GM23248 (cell line): ENCODE measurements at places on chromosomes 1 and 21. TPM values are rescaled to one million over a fixed set of nuclear protein-coding genes. Genes with fewer than 3 reads are reported as not detected.

- peaks cover 14% of the 10 kb centered on the region for H3K4me1 ChIP-seq
- no peak overlapping the region for H3K4me3 ChIP-seq
- H3K27me3 ChIP-seq = no peaks in the 10 kb centered on the region
- no peaks in the 10 kb centered on the region for H3K36me3 ChIP-seq
- DNase-seq = no peak
These were observed 2.3 kb upstream of the PMVK start for GRCh38 chr1:154938604-154939399.

DNA sequence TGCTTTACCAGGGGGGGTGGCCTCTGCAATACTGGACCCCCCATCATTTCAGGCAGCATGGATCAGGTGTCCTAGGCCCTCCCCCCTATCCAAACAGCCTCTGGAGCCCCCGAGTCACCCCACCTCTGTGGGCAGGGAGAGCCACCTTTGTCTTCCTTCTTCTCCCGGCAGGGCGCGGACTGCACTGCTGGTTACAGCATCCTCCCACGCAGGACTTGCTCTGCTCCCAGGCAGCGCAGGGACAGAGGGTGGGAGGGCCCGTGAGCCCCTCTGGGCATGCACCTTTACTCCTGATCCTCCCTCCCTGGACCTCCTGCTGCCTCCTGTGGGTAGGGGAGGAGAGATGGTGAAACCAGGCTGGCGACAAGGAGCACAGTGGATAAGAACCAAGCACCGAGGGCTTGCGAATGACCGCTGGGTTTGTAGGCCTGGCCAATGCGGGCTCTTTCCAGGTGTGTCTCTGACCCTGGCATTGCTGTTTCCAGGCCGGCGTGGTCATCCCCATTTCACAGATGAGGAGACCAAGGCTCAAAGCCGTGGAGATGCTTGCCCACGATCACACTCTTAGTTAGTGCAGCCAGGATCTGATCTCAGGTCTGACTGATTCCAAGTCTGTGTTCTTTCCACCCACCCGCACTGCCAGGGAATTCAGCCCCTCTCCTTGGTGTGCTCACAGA, 73.6 kb upstream of the TARDBP start:
- H3K27ac ChIP-seq = no peak overlapping the region
- H3K4me1 ChIP-seq = peaks cover 3% of the 10 kb centered on the region; the same call in 1 of the 2 replicates
- no peaks in the 10 kb centered on the region for H3K36me3 ChIP-seq
- peaks cover 38% of the 10 kb centered on the region for H3K27me3 ChIP-seq
- no peak overlapping the region for H3K4me3 ChIP-seq

DNA sequence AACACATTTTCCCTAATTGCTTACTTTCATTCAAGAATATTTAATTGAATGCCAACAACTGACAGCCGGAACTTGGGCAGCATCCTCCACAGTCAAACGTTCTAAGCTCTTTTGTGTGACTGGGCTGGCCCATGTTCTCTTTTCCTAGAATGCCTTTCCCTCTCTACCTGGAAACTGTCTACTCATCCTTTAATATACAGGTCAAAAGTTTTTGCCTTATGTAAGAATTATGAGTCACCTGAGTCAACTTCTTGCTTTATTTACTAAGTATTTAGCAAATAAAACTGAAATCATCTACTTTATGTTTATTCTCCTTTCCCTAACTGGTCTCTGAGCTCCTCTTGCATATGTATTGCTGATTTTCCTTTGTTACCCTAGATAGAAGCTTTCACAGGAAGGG, 172.2 kb downstream of the CHRM3 start:
- DNase-seq = no peak
- H3K27ac ChIP-seq = no peak overlapping the region
- no peaks in the 10 kb centered on the region for H3K36me3 ChIP-seq

DNA sequence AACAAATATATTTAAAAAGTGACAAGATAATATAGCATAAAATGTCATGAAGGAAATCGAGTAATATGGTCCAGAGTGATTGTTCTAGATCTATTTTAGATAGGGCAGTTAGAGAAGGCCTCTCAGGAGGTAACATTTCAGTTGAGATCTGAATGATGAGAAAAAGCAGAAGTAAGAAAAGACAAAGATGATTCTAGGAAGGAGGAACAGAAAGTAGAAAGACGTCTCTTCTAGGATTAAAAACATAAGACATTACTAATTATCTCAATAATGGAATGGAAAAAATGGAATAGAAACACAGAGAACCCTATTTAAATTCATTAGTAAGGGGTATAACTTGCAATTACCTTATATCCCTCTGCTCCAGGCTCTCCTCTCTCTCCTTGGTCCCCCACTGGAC, 130.0 kb upstream of the ZNHIT6 start:
- H3K27me3 ChIP-seq = no peaks in the 10 kb centered on the region
- no peak overlapping the region for H3K4me3 ChIP-seq
- H3K36me3 ChIP-seq = no peaks in the 10 kb centered on the region
- no peaks in the 10 kb centered on the region for H3K4me1 ChIP-seq
- H3K27ac ChIP-seq = no peak overlapping the region
- DNase-seq = no peak

DNA sequence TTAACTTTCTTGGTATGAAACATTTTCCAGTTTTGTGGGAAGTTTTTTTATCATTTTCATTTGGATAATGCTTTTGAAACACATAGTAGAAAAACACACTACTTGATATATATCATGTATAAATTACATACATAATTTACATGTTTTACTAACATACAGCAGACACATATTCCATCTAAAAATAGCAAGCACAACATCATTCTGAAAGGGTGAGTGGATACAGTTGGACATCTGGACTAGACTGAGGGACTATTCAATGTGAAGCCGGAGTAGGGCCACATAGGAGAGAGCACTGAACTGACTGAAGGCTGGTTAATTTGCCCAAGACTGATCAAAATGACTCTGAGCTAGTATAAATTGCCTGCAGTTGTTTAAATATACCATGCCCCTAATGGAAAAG, 11.7 kb downstream of the CDKN2C start:
- H3K27me3 ChIP-seq = no peaks in the 10 kb centered on the region
- no peak overlapping the region for H3K4me3 ChIP-seq
- no peak overlapping the region for H3K27ac ChIP-seq
- peaks cover 24% of the 10 kb centered on the region; the same call in 1 of the 2 replicates for H3K4me1 ChIP-seq
- no peak for DNase-seq

GRCh38 chr1:160744852-160745520, 5.9 kb downstream of the SLAMF7 start:
- DNase-seq = no peak
- no peak overlapping the region for H3K27ac ChIP-seq
- no peaks in the 10 kb centered on the region; the same call in 1 of the 2 replicates for H3K27me3 ChIP-seq
- H3K4me1 ChIP-seq = no peaks in the 10 kb centered on the region
- no peaks in the 10 kb centered on the region for H3K36me3 ChIP-seq

NBPF3 gene
- 14.1 and 18.5 TPM in 2 replicates for total RNA-seq

PRAMEF14 gene
- total RNA-seq = not detected in 2 replicates

THEM5 gene
- total RNA-seq = not detected in 2 replicates

S100A5 gene
- not detected in 2 replicates for total RNA-seq
